ENCODE measurements at places on chromosomes 7 and 10.

DNA sequence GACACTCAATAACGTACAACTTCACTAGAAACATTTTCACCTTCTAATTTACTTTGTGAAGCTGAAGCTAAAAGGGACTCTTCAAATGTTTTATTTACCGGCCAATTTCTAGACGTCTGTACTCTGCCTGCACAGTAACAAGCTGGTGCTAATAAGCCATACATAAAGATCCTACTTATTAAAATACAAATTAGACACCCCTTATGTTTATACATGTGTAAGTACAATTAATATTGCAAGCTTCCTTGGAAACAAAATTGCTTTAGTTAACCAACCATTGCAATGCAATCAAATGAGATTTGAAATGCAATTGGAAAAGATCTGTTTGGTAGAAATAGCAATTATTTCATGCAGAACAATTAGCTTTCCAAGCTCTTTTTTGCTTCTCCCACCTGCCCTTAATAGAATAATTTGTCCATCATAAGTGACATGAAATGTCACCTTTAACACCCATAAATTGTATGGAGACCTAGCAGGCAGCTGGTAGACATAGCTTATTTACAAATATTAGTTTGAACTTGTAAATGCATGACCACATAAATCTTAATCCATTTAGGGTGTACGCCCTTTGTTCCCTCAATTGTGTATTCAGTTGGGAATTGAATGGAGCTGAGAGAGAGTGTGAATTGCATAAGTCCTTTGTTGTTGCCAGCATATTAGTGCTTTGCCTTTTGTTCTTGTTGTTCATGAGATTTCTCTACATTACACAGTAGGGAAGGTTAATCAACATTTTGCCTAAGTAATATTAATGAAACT is 277.1 kb downstream of the CACNA2D1 start:
- no peak for DNase-seq

GRCh38 chr7:119374436-119374835 is 898.5 kb upstream of the KCND2 start:
- DNase-seq = no peak

- DNase-seq = no peak
These were observed 271.2 kb upstream of the C7orf33 start for GRCh38 chr7:148319316-148319808.

GRCh38 chr10:16732376-16732775 is 84.8 kb downstream of the RSU1 start:
- no peak for DNase-seq

GRCh38 chr10:121926157-121926556 is 1.7 kb downstream of the ATE1 start:
- DNase-seq = no peak

DNA sequence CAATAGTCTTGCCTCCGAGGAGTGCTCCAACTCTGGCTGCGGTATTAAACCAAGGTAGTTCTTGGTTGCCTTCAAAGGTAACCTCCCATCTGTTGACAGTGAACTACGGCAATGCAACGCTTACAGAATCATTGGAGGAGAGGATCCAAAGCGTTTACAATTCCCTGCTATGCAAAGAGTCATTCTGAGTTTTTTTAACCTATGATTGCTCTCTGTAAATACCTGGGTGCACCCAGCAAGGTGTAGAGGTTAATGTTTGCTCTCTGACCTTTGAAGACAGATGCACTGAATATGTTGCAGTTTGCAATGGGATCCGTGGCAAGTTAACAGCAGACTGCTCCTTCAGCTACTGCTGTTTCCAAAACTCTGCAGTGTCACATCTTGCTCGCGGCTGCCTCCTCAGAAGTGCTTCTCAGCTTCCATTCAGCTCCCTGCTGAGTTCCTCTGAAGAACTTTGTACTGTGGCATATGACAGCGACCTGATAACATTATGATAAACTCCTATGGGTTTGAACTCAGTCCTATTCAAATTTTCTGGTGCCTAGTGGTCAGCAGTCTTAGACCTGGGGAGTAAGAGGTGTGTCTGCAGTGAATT is 29.0 kb downstream of the KIAA1217 start:
- no peak for DNase-seq

- no peak for DNase-seq
These were observed 22.6 kb downstream of the HERC4 start for GRCh38 chr10:68052463-68052862.

DNA sequence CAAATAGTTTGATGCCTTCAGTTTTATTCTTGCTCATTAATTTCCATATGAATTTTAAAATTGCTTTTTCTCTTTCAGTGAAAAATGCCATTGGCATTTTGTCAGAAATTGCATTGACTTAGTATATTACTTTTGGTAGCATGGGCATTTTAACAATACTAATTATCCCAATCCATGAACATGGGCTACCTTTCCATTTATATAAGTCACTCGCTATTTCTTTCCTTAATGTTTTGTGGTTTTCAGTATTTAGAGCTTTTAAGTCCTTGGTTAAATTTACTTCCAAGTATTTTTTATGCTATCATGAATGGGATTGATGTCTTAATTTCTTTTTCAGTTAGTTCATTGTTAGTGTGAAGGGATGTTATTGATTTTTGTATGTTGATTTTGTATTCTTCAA is 297.4 kb downstream of the ATRNL1 start:
- DNase-seq = no peak

DNA sequence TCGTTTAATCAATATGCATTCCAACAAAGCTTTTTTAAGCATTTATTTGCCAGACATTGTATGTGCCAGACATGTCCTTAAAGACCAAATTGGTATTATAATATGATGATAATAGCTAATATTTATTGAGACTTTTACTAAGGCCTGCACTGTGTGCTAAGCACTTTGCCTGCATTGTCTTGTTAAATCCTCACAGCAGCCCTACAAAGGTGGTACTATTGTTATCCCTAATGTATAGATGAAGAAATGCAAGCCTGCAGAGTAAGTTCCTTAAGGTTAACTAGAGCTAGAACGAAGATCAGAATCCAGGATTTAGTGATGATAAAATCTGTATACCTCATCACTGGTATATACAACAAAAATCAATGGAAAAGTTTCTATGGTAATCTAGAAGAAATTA is 5.3 kb upstream of the CAPZA2 start:
- no peak for DNase-seq

DNA sequence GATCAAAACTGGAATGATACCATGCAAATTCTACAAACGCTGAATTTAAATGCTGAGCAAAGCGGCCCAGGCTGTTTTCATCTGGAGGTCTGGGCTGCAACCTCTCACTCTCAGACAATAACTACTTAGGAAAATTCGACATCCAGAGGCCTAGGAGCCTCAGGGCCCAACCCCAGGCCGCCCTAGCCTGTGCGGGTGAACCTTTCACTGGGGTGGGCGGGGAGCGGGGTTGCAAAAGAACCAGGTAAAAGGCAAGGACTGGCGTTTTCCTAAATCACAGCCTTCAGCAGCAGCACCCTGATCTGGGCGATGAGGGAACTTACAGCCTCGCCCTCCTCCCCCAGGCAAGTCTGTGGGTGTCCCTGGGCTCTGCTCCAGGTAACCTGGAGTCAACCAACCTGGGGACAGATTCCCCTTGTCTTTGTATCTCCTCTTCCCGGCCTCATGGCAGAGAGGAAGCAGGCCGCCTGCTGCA is 33.4 kb downstream of the CALML5 start:
- DNase-seq = no peak

GRCh38 chr7:78479348-78479747 is 680.8 kb downstream of the PHTF2 start:
- DNase-seq = no peak

GRCh38 chr10:49334964-49335363 is 36.0 kb downstream of the C10orf71 start:
- no peak for DNase-seq

DNA sequence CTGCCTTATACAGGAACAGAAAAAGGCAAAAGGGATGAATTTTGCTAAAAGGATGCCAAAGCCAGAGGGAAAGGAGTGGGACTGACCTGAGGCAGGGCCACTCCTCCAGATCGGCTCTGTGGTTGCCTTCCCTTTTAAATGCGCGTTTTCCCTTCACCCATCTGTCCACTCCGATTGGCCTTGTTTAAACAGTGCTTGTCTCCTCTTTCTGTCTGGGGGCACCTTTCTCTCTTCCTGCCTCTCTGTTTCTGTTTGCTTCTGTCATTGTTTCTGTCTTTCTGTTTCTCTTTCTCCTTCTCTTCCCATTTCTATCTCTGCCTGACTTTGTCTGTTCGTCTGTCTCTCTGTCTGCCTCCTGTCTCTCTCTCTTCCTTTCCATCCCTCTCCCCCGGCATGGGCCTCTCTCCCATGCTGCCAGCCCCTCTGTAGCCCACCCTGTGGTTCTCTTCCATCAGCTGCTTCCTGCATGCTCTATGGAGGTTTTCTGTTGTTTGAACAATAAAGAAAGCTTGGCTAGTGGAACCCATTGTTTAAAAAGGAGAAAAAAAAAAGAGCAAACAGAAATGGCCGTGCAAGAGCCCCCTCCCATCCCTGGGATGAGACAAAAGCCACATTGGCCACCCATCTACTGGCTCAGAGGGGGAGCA is 29.5 kb upstream of the HSPB1 start:
- no peak for DNase-seq

DNA sequence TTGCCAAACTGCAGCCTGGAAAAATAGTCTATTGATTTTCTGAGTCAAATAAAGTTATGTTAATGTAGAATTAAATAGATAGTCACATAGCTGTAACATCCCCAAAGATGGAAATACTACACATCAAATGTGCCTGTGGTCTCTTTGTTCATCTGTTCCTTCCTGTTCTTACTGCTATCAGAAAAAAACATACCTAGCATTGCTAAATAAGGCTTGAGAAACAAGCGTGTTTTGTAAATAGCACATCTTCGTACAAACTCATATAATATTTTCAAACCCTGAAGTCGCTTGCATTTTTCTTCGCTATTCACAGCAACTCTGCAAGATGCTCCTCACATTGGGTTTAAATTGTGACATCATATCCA is 116.1 kb downstream of the KLF6 start:
- DNase-seq = no peak

DNA sequence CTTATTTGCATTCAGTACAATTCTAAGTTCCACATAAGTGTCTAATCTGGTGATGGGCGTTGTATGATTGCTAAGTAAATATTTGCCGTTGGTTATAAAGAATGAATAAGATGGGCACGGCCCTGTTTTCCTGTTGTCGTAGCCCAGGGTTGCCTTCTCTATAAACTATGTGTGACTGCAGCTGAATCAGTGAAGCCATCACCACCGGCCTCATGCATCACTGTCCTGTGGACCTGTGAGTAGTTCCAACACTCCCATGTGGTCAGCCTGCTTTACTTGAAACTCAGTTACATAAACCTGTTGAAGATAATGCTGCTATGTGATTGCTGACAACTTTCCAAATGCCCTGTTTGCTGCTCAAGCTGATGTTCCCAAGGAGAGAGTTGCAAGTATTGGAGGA is 21.6 kb upstream of the KLF6 start:
- DNase-seq = no peak

GRCh38 chr7:105512415-105512814 is 9.7 kb downstream of the PUS7 start:
- no peak for DNase-seq

DNA sequence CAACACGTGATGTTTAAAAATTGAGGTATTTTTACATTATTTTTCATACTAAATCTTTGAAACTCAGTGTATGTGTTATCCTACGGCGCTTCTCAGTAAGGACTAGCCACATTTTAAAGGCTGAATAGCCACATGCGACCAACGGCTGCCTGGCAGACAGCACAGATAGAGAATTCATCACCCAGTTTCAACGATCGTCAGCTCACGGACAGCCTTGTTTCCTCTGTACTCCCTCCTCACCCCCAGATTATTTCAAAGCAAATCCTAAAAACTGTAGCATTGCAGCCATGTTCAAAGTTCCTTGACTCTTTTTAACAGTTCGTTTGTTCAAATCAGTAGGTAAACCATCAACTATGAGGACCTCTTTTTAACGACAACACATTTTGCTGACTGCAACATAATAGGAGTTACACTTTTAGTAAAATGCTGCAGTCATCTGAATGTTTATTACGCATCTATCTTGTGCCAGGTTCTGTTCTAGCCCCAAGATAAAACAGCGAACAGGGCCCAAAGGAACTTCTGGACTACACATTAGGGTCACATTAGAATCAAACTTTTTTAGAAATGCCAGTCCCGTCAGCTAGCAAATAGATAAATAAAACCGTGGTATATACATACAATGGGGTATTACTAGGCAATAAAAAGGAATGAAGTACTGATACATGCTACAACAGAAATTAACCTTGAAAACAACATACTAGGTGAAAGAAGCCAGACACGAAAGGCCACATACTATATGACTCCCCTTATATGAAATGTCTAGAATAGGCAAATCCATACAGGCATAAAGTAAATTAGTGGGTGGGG is 5.7 kb downstream of the OSBPL3 start:
- DNase-seq = no peak
